Fibroblast of lung (primary cell): ENCODE measurements at places on chromosomes 1 and 21. TPM values are rescaled to one million over a fixed set of nuclear protein-coding genes. Genes with fewer than 3 reads are reported as not detected.

KRTAP27-1 gene
- not detected in 2 replicates for polyA plus RNA-seq

ZMYM4 gene
- polyA plus RNA-seq, result 39.2 and 54.1 TPM in 2 replicates

DNA sequence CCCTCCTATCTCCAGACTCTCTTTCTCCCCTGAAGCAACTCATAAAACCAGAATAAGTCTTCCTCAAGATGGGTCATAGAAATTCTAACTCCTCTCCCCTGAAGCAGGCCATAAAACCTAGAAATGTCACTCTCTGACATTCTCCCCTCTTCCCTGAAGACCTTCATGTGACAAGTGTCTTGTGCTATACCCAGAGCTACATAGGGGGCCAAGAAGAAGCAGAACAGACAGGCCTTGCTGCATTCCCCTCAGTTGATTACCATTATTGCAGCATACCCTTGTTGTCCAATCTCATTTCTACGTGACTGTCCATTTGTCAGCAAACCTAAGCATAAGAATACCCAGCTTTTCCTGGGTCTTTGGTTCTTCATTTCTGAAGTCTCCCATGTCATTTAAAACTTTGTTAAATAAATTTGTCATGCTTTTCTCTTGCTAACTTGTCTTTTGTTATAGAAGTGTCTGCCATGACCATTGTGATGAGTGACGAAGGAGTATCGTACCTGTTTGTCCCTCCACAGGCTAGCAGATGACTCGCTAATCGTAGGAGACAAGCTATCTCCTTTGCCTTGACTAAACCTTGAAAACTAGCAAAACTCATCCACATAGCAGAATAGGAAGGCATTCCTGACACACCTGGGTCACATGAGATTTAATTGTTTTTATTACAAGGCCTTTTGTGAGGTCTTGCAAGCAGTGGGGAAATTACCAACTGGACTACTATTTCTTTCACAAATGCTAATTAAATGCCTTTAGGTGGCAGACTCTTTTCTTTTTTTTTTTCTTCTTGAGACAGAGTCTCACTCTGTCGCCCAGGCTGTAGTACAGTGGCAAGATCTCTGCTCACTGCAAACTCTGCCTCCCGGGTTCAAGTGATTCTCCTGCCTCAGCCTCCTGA lies 39.4 kb upstream of the ZNF326 start:
- no peak overlapping the region for H3K27ac ChIP-seq
- no peak overlapping the region for H3K4me3 ChIP-seq
- no peaks in the 10 kb centered on the region for H3K36me3 ChIP-seq
- DNase-seq, result no peak
- H3K4me1 ChIP-seq, result peaks cover 15% of the 10 kb centered on the region
- no peaks in the 10 kb centered on the region for H3K27me3 ChIP-seq

RHBG gene
- polyA plus RNA-seq, result not detected in 2 replicates

- H3K27ac ChIP-seq, result no peak overlapping the region
- H3K4me3 ChIP-seq, result no peak overlapping the region
- no peaks in the 10 kb centered on the region for H3K36me3 ChIP-seq
- DNase-seq, result no peak
- no peaks in the 10 kb centered on the region for H3K4me1 ChIP-seq
Measured at GRCh38 chr1:157734321-157734720, 33.8 kb upstream of the FCRL3 start.

GRCh38 chr1:161884475-161884874 lies 118.4 kb downstream of the ATF6 start:
- DNase-seq, result no peak
- no peak overlapping the region for H3K4me3 ChIP-seq
- peak overlapping the region; percentile 34 for H3K27ac ChIP-seq
- peaks cover 7% of the 10 kb centered on the region for H3K4me1 ChIP-seq
- no peaks in the 10 kb centered on the region for H3K36me3 ChIP-seq

- H3K27me3 ChIP-seq, result no peaks in the 10 kb centered on the region
- H3K4me3 ChIP-seq, result peak overlapping the region; percentile 65
- H3K4me1 ChIP-seq, result peaks cover 42% of the 10 kb centered on the region
- H3K27ac ChIP-seq, result peak overlapping the region; percentile 63
- DNase-seq, result peak; percentile 56
- H3K36me3 ChIP-seq, result peaks cover 4% of the 10 kb centered on the region
Measured at GRCh38 chr1:156705918-156706656, 704 bp upstream of the CRABP2 start.

DNA sequence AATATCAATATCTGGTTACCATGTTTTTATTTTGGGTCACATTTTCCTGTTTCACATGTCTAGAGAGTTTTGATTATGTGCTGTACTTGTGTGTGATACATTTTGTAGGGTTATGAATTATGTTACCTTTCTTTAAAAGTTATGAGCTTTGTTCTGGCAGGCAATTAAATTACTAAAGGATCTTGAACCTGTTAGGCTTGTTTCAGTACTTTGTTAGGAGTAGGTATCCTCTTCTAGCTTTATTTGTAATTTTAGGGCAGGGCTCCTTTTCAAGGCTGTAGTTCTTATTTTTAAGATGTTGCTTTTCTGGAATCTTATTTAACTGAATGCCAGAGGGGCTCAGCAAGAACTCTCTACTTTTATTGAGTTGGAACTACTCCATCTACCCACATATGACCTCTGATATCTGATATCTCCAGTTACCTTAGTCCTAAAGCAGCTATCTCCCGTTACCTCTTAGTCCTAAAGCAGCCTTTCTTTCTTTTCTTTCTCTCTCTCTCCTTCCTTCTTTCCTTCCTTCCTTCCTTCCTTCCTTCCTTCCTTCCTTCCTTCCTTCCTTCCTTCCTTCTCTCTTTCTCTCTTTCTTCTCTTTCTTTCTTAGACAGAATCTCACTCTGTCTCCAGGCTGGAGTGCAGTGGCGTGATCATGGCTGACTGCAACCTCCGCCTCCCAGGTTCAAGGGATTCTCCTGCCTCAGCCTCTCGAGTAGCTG lies 23.8 kb downstream of the KCTD3 start:
- no peak overlapping the region for H3K27ac ChIP-seq
- no peak for DNase-seq
- H3K4me3 ChIP-seq, result no peak overlapping the region
- no peaks in the 10 kb centered on the region for H3K36me3 ChIP-seq
- H3K4me1 ChIP-seq, result no peaks in the 10 kb centered on the region
- no peaks in the 10 kb centered on the region for H3K27me3 ChIP-seq

DNA sequence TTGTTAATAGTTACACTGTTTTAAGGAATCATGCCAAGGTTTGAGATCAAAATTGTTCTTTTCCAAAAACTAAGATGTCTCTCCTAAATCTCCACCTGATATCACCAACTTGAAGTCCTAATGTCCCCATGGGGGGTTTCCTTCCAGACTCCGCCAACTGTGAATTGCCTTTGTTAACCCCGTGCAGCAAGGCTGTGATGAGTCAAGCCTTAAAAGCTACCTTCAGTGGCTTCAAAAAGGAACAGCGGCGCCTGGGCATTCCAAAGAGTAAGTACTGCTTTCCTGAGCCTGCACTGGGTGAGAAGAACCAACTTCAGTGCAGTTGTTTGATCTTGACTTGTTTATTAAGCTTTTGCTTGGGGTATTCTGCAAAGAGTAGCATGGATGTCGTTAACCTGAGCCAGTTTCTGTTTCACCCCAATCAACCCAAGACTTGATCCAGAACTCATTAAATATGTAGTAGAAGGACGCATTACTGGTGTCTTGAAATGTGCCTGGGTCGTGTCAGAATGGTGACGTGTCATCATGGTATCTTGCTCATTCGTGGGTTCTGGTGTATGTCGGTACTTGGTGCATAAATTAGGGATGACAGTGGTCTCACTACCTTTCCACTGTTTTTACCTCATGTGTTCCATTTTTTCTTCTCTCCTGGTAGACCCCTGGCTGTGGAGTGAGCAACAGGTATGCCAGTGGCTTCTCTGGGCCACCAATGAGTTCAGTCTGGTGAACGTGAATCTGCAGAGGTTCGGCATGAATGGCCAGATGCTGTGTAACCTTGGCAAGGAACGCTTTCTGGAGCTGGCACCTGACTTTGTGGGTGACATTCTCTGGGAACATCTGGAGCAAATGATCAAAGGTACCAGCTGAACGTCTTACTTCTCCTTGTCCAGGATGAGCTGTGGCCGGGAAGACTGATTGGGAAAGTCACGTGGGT lies 8.7 kb downstream of the ETS2 start:
- no peaks in the 10 kb centered on the region for H3K27me3 ChIP-seq
- no peak for DNase-seq
- peaks cover 32% of the 10 kb centered on the region for H3K36me3 ChIP-seq
- H3K4me1 ChIP-seq, result peaks cover 10% of the 10 kb centered on the region

GRCh38 chr1:111199329-111199728 lies 1.1 kb downstream of the DENND2D start:
- no peaks in the 10 kb centered on the region for H3K36me3 ChIP-seq
- DNase-seq, result no peak
- H3K27me3 ChIP-seq, result peaks cover under 1% of the 10 kb centered on the region
- peaks cover 6% of the 10 kb centered on the region for H3K4me1 ChIP-seq

RSPO1 gene
- polyA plus RNA-seq, result 0.08 and 0.15 TPM in 2 replicates

DNA sequence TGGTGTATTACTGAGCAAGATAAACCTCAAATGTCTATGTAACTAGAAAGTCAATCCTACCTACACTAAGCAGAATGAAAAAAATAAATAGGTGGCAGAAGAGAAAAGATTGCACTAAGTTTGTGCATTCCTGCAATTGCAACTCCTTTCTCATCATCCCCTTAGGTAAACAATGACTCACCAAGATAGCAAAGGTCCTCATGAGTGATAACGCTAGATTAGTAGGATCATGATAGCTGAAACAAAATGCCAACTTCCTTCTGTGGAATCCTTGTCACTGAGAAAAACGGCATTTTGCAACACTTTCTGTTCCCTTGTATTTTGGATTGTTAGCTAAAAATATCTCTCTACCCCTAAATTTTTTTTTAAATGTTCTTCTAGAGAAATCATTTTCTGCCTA lies 20.0 kb upstream of the FCER1A start:
- no peaks in the 10 kb centered on the region for H3K27me3 ChIP-seq
- DNase-seq, result no peak
- H3K4me1 ChIP-seq, result no peaks in the 10 kb centered on the region
- no peaks in the 10 kb centered on the region for H3K36me3 ChIP-seq

DNA sequence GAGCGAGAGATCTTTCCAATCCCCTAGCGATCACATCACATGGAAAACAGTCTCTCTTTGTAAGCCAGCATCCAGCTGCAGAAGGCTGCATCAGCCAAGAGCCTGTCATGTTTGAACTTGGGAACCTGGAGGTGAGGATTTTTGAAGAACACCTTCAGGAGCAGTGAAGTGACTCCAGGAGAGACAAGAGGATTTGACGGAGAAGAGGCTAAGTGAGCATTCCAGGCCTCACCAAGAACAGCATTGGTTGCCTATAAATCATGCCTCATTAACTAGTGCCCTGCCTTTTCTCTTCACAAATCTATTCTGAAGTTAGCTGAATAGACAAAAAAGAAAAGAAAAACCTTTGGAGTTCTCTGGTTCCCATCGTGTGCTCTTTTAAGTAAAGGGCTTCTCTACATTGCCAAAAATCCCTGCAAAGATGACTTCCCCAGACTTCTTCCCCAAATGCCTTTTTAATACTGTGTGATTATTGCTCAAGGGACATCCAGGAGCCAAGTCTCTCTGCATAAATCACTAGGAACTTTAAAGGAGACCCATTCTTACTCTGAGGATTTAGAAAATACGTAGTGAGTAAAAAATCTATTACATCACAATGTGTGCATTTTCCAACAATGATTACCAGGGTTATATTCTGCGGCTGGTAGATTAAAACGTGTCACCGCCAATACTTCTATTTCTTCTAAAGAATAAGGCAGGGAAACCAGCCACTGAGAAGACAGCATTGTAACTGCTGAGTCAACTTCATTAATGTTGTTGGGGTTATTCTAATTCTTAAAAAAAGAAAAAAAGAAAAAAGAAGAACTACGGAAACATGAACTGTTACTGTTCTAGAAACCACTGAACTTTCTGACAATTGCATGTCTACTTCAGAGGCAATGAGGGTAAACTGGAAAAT lies 95.2 kb downstream of the KIF14 start:
- H3K27ac ChIP-seq, result no peak overlapping the region
- no peak overlapping the region for H3K4me3 ChIP-seq
- DNase-seq, result peak; percentile 75

CELA2A gene
- not detected in 2 replicates for polyA plus RNA-seq

GRCh38 chr1:155471891-155472290 lies 90.7 kb downstream of the ASH1L start:
- no peak overlapping the region for H3K27ac ChIP-seq
- H3K4me1 ChIP-seq, result peaks cover under 1% of the 10 kb centered on the region
- no peak for DNase-seq
- no peak overlapping the region for H3K4me3 ChIP-seq
- no peaks in the 10 kb centered on the region for H3K27me3 ChIP-seq

GRCh38 chr1:201739492-201740085 lies 89.4 kb upstream of the IPO9 start:
- H3K36me3 ChIP-seq, result peaks cover 8% of the 10 kb centered on the region
- H3K27ac ChIP-seq, result peak overlapping the region; percentile 28
- H3K4me1 ChIP-seq, result peaks cover 39% of the 10 kb centered on the region
- peak overlapping the region; percentile 41 for H3K4me3 ChIP-seq

GRCh38 chr1:228089519-228090380 lies 7.2 kb downstream of the ARF1 start:
- H3K4me1 ChIP-seq, result peaks cover 32% of the 10 kb centered on the region
- no peaks in the 10 kb centered on the region for H3K27me3 ChIP-seq
- no peak for DNase-seq
- peaks cover 23% of the 10 kb centered on the region for H3K36me3 ChIP-seq

CLDN19 gene
- not detected in 2 replicates for polyA plus RNA-seq

NPHS2 gene
- not detected in 2 replicates for polyA plus RNA-seq

DNA sequence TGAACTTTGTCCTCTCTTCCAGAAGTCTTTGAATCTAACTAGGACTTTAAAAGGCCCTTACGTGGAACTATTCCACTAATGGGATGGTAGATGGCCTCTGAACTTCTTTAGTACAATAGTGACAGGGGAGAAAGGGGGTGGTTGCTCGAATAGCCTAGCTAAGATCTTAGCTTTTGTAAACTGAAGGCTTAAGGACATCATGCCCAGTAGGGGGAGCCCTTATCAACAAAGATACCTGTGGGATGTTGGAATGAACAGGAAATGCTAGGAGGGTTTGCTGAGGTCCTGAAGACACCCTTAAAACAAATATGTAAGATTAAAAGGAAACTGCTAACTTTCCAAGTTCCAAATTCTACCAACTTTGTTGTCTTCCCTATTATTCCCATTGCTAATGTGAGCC lies 33.2 kb downstream of the NHLH2 start:
- H3K4me1 ChIP-seq, result no peaks in the 10 kb centered on the region
- peak; percentile 81 for DNase-seq
- H3K36me3 ChIP-seq, result no peaks in the 10 kb centered on the region
- H3K27me3 ChIP-seq, result peaks cover 4% of the 10 kb centered on the region

- no peaks in the 10 kb centered on the region for H3K4me1 ChIP-seq
Measured at GRCh38 chr1:168792592-168793125, 63.7 kb upstream of the DPT start.

GRCh38 chr1:162997499-162998285 lies 71.5 kb upstream of the RGS4 start:
- H3K4me3 ChIP-seq, result no peak overlapping the region
- peak overlapping the region; percentile 22 for H3K27ac ChIP-seq
- H3K4me1 ChIP-seq, result peaks cover 3% of the 10 kb centered on the region
- DNase-seq, result peak; percentile 81

FASLG gene
- polyA plus RNA-seq, result not detected in 2 replicates

DNA sequence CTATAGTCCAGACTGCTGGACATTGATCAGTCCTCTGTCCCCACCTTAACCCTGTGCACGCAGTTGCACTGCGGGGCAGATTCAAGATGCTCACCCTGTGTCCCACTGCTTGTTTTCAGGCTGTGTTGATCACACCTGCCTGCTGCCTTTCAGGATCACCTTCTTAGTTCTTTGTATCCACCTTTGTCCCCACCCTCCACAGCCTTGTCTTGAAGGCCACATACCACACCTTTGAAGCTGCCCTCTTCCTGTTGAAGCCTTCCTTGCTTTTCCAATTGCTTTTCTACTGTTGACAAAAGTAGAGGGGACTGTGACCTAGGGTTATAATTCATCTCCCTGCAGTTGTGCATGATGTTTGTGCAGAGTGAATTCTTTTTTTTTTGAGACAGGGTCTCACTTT lies 32.7 kb downstream of the UCK2 start:
- no peak overlapping the region for H3K4me3 ChIP-seq
- H3K4me1 ChIP-seq, result peaks cover 10% of the 10 kb centered on the region
- H3K27ac ChIP-seq, result no peak overlapping the region
- no peaks in the 10 kb centered on the region for H3K27me3 ChIP-seq
- no peak for DNase-seq

SDC3 gene
- polyA plus RNA-seq, result 13.7 and 16.2 TPM in 2 replicates
